Choroid plexus epithelial cell (primary cell): ENCODE measurements at places on chromosomes 11 and 22.

- no peak for DNase-seq
Observed at GRCh38 chr11:109745996-109746625, 324.1 kb downstream of the C11orf87 start.

DNA sequence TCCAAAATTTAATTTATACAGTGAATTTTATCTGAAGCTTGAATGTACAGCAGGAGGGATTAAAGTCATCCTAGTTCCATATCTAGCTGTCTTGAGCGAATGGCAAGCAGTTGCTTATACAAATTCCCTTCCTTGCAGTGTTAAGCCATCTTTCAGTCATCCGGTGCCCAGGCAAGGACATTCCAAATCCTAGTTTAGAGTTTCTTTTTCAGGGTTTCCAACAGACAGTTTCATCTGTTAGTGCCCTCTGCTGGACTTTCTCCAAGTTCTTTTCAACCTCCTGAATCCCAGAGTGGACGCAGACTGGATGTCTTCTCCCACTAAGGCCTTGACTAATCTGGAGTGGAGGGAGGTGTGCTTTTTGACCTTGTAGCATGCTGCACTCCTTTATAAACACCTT lies 45.4 kb downstream of the GRAMD1B start:
- peak; percentile 51 for DNase-seq

DNA sequence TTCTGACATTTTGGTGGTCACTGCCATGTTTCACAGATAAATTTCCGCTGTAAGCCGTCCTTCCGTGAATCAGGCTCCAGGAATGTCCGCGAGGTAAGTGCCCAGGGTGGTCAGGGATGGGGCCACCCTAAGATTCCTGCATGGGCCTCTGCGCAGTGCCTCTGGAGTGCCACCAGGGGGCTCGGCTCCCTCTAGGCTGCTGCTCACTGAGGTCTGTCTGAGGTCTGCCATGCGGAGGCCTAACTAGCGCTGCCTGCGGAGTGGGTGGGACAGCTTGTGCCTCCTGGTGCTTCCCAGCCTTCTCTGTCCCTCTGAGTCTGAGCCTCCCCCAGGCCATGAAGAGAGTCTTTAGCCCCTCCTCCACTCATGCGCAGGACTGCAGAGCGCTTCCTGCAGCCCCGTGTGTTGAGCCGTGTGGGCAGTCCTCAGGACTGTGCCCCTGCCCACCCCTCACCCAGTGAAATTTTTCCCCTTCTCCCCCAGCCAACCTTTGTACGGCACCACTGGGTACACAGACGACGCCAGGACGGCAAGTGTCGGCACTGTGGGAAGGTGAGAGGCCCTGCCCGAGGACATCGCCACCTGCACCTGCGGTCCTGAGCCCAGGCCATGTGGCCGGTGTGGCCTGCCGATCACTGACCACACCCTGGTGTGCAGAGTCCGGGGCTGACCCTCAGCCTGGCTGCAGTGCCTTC lies 11.9 kb upstream of the MDK start:
- peak; percentile 88 for DNase-seq

DNA sequence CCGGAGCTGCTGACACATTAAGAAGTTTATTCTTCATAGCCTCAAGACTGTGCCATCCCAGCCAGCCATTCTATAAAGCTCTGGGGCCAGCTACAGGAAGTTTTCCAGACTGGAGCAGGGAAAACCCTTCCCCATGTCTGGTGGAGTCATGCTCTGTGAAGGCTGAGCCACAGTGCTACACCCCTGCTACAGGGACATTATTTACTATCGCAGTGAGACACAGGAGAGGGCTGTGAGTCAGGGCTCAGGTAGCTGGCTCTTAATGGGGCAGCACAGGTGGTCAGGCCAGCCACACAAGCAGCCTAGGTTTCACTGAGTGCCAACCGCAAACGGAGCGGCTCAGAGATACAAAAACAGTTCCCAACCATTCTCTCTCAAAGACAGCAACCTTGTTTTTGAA lies 12.1 kb downstream of the HPS4 start:
- peak; percentile 39 for DNase-seq

- peak; percentile 94 for DNase-seq
Observed at GRCh38 chr22:30201945-30202344, 44.6 kb downstream of the LIF start.

DNA sequence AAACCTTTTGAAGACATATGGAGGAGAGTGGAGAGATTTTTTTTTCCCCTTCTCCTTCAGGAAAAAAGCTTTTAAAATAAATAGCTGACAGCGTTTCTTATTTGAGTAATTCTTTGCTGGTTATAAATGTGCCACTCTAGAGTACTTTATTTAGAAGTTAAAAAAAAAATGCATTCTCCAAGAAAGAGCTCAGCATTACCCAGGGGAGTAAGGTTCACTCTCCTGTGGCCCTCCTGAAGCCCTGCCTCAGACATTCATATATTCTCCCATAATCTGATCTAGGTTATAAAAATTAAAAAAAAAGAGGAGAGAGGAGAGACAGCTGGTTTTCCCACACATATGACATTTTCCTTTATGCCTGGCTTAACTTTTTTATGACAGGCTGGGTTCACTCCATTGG lies 545.2 kb upstream of the CADM1 start:
- DNase-seq, result no peak

- no peak for DNase-seq
Observed at GRCh38 chr11:69052343-69053168, 3.8 kb downstream of the TPCN2 start.

DNA sequence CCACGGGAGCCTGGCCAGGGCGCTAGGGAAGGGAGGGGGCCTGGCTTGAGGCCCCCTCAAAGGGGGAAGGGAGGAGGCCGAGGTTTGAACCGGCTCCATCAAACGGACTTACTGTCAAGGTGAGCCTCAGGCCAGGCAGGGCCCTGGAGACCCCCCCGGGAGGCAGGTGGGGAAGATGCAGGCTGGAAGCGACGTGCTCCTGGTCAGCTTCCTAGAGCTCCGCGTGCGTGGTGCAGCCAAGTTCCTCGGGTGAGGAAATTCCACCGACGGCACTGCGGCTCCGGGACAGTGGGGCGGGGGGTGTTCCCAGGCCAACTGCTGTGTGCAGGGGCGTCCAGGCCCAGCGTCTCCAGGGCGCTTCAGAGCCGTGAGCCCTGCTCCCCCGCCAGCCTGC lies 7.2 kb upstream of the TRABD start:
- DNase-seq, result no peak
